Brain microvascular endothelial cell (primary cell): ENCODE measurements at places on chromosomes 4 and X.

DNA sequence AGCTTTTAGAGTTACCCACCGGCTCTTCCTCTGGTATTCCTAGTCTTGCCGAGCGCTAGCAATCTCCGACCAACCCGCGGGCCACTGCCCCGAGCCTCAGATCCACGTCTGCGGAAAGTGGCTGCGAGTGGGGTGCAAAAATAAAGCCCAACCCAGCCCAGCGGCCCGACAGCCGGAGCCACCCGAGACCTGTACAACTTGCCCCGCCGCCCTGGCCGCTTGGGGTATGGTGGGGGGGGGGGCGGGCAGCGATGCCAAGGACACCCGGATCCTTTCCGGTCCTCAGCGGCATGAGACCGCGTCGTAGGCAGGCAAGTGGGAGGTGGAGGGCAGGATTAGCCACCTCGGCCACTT lies 1.6 kb downstream of the SLITRK4 start:
- DNase-seq: no peak

- peak; percentile 64 for DNase-seq
Measured at GRCh38 chr4:155604718-155605626, 61.7 kb upstream of the GUCY1A1 start.

DNA sequence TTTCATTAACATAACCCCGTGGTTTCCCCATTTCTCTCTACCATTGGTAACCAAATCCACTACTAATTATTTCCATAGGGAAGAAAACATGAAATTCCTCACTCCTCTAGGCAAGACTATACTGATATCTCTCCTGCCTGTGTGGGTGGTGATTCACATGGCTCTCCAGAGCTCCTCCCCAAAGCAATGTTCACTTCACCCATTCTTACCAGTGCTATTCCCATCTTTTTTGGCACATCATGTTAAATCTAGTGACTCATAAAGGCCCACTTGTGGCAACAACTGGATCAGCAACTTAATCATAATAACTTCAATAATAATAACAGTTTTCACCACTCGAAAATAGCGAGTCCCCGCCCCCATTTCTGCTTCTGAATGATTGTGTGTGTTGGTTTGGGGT lies 6.1 kb upstream of the HCCS start:
- DNase-seq: peak; percentile 28

GRCh38 chr4:8403173-8403753 lies 37.3 kb downstream of the ACOX3 start:
- DNase-seq: peak; percentile 77

DNA sequence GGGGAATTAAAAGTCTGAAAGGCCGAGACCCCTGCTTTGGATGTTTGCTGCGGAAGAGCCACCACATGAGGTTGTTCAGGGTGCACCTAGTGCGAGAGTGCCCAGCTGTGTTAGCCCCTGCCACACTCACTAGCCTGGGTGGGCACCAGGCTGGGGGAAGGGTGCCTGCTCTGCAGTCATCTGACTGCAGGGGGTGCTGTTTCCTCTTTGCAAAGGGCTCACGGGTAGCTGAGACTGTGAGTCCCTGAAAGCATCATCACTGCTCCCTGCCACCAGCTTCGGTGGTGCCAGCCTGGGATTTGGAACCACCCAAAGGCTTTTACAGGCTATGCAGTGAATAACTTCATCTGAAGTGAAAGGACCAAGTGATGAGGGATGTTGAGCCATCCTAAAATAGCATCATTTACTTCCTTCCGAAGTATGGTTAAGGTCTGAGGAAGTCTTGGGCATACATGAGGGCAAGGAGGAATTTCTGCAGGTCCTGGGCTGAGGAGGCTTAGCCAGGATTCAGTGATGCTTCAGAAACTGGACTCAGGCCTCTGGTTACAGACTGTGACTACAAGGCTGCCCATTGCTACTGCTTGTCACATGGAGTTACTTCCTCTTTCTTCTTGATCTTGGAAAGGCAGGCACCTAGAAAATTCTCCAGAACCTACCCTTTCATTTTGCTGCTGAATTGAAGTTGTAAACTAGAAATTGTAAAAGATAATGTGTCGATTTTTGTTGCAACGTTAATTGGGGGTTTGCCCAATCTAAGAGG lies 293.2 kb upstream of the PRPS2 start:
- no peak for DNase-seq

DNA sequence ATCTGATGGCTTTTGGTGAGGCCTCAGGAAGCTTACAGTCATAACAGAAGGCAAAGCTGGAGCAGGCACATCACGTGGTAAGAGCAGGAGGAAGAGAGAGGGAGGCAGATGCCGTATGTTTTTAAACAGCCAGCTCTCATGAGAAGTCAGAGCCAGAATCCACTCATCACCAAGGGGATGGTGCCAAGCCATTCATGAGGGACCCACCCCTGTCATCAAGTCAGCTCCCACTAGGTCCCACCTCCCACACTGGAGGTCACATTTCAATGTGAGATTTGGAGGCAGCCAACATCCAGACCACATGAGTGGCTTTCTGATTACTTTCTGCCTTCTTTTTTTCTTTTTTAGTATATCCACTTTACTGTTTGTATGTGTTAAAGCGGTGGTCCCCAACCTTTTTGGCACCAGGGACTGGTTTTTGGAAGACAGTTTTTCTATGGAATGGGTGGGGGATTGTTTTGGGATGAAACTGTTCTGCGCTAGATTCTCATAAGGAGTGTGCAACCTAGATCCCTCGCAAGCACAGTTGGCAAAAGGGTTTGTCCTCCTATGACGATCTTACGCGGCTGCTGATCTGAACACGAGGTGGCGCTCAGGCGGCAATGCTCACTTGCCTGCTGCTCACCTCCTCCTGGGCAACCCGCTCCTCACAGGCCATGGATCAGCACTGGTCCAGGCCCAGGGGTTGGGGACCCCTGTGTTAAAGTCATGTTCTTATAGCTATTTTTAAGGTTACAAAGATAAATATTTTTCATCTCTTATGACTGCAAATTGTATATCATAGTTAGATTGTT lies 61.7 kb downstream of the SLIT2 start:
- no peak for DNase-seq
